Ureter (tissue), 1 donor: ENCODE measurements at places on chromosomes 1 and 21. TPM values are rescaled to one million over a fixed set of nuclear protein-coding genes. Genes with fewer than 3 reads are reported as not detected.

IVL gene
- total RNA-seq: 43.4 TPM

FABP3 gene
- total RNA-seq: 15.9 TPM

PLA2G2F gene
- 19.2 TPM for total RNA-seq

DNA sequence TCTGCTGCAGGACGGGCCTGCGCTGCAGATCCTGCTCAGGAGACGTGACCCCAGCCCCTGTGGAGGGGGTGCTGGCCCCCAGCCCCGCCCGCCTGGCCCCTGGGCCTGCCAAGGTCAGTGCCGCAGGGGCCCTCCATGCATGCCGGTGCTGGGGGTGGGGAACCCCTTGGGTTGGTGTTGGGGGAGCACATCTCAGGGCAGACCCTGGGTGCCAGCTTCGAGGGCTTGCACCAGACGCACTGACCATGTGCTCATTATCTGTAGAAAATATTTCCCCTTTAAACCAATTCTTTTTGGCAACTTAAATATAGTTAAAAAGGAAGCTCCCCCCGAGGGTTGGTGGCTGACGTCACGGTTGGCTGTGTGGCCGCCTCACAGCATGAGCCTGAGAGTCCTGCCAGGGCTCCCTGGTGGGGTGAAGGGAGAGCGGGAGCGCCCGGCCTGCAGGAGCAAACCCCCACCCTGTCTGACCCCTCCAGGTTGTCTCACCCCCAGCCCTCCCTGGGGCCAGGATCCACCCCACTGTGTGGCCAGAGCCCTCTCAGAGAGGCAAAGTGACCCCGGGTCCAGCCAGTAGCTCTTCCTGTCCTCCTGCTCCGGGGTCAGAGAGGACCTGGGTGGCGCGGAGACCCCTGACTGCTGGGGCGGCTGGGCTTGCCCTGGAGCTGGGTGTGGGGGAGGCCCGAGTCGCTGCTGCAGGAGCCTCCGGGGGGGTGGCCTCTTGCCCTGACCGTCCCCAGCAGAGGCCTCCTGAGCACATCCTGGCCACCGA is 5.3 kb upstream of the PFKL start:
- DNase-seq: peak; percentile 69

- DNase-seq: no peak
Measured at GRCh38 chr1:36570478-36571060, 87.9 kb upstream of the CSF3R start.

GRCh38 chr1:11204396-11205190 is 15.4 kb downstream of the ANGPTL7 start:
- no peak for DNase-seq

GRCh38 chr1:58883888-58884482 is 100.1 kb upstream of the JUN start:
- DNase-seq: no peak

GRCh38 chr1:181508486-181509165 is 25.3 kb downstream of the CACNA1E start:
- no peak for DNase-seq

GRCh38 chr1:228852511-228853088 is 117.3 kb downstream of the RHOU start:
- DNase-seq: no peak

DNA sequence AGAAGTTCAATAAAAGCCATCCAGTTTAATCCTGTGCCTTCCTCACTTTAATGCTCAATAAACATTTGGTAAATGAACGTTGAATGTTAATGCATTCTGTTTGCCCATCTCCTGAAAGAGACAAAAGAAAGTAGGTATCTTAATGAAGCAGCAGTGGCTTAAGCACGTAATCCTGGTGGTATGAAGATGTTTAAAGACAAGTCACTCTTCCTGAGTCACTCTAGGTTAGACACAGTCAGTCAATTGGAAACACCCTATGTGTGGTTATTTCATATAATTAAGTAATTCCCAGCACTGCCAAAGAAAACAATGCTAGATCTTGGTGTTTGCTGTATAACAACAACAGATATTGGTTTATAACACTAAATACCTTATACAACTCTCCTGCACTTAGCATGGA is 334.0 kb upstream of the FMN2 start:
- DNase-seq: no peak

DNA sequence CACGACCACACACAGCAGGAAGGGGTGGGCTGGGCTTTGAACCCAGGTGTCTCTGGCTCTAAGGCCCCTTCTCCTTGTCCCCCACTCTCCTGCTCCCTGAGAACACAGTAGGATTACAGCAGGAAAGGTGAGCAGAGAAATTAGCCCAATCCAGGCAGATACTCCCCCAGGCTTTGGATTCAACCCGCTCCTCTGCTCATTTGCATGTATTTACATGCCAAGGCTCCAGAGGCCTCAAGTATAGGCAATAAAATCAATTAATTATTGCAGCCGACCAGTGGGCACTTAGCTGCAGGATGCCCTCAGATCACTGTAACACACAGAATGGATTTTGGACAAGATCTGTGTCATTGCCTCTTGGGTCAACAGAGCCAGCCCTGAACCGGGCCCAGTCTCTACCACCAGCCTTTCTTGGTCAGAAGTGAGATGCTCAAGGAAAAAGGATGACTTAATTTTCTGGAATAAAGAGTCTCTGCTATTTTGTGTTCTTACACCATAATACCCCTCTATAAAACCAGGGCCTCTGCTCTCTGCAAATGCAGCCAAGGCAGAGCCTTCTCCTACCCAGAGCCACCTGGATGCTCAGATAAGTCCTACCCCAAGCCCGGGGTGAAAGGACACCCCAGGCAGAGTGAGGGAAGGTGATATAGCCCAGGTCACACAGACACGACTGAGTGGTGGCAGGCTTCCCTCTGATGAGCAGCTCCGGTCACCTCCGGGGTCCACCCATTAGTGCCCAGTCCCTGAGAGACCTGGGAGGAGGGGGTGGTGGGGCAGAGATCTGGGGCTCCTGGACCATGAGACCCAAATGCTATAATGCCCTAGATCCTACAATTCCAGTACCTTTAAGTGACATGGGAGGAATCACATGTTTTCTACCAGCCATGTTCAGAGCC is 28.9 kb downstream of the MATN1 start:
- no peak for DNase-seq

DNA sequence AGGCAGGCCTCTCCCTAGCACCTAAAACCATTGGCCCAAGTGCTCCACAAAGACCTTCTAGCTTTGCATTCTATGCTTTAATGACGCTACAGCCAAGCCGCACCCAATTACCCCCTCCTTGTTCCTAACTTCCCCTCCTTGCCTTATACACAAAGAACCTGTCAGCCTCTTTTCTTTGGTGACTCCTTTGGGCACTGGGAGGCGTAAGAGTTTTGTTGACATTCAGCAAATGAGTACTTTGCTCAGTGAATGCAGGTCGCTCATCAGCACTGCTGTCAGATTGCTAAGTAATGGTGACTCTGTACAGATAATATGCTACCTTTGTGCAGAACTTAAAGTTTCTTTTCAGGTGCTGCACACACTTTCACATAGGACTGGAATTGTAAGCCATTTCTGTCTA is 187.6 kb upstream of the FAM78B start:
- DNase-seq: no peak
